Occipital lobe (tissue), 3 donors: ENCODE measurements at places on chromosomes 3 and 15. TPM values are rescaled to one million over a fixed set of nuclear protein-coding genes. Genes with fewer than 3 reads are reported as not detected.

- DNase-seq, result no peak
Measured at GRCh38 chr3:148615382-148615781, 82.3 kb upstream of the AGTR1 start.

- DNase-seq, result no peak
Measured at GRCh38 chr3:146241523-146242240, 9.2 kb downstream of the PLSCR4 start.

DNA sequence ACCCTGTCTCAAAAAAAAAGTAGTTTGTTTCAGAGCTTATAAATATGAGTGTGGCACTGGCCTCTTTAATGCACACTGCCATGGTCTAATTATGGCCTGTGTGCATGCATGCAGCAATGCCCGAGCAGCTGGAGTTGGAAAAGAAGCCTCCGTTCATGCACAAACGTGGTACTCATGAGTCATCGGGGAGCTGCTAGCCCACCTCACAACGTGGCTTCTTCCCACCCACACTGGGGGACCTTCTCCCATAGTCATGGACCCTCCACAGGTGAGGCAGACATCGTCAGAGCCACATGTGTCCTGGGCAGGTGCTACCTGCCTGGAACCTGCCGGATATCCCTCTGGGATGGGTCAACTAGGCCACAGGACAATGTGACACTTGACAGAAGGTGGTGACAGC is 66.7 kb downstream of the ATP10A start:
- DNase-seq, result no peak

DNA sequence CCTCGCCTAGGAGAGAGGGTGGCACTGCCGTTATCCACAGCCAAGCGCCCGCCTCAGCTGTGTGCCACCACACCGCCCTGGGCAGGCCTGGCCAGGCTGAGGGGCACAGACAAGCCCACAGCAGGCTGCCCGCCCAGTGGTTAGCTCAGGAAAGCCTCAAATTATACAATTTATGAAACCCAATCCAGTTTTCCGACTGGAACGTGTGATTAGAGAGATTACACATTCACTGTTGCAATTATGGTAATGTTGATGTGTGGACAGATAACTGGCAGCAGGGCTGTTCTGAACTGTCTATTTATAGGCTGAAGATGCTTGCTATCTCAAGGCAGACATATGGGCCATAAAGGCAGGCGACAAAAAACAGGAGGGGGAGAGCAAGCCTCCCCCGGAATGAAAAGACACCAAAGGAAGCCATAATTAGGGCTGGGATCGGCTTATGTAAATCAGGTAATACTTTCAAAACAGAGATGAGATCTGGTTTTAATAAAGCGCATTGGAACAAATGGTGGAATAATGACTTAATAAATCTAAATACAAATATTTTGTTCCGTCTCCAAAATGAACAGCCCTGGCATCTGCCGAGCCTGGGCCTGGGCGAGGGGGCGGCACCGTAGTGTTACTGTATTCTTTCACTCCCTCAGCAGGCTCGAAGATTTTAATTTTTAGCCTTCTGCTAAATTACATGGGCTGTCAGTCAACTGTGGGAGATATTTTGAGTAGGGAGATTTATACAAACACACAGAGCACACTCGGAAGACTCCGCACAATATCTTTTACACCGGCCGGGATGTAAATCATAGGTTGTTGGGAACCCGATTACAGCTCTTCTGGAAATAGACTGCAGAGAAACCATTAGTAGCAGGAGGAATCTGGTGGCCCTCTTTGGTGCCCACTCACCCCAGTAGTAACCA is 103.1 kb upstream of the TLE3 start:
- DNase-seq, result no peak

DNA sequence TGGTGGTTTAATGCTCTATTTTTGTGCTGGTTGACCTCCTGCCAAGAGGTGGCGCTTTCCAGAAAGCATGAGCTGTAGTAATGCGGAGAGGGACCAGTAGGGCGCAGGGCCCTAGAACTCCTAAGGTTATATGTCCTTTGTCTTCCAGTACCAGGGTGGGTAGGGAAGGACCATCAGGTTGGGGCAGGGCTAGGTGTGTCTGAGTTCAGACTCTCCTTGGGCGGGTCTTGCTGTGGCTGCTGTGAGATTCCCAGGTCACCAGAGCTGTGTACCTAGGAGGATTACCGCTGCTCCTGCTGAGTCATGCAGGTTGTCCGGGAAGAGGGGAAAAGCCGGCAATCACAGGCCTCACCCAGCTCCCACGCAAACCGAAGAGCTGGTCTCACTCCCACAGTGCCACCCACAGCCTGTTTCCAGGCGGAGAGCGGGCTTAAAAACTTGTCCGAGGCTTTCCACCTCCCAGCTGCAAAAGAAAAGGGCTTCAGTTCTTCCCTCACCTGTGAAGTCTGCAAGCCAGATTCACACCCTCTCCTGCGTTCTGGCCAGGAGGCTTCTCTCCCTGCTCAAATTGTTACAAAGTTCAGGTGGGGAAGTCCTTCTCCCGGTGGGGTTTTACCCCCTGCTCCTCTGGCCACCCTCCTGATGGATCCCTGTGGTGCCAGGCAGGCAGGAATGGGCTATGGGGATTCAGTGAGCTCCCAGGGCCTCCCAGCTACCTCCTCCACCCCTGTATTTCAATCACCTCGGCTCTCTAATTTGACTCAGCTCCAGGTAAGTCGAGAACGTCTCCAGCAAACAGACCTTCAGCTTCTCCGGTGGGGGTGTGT is 37.7 kb upstream of the BCHE start:
- DNase-seq, result no peak

Gene KNL1
- 4.7 TPM for total RNA-seq

Gene NANOGP8
- not detected for total RNA-seq

DNA sequence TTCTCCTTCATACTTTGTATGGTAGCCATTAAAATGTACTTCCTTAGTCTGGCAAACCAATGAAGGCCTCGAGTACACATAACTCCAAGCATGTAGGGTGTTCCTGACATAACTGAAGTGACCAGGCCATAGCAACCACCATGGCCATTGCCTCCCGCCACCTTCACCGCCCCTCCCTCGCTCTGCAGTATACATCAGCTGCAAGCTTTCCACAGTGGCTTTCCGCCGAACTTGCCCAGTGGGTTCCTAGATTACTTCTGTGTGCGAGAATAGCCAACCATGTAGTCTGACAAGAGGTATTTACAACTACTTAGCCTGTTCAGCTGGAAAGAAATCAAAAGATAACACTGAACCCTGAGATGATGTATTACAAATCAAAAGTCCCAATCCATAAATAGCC is 3.4 kb upstream of the CTNNB1 start:
- DNase-seq, result no peak

DNA sequence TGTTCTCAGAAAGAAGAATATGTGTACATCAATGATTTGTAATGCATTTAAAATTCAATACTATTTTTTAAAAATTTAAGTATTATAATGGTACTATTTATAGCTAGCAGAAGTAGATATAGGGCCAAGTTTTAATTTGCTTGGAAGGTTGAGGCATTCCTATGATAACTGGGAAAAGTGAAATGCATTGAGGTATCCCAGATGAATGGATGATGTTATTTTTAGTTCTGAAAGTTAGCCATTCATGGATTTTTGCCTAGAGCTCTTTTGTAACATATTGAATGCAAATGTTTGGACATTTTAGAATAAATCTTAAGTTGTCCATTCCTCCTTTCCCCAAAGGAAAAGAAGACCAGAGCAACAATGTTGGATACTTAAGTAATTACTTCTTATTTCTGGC is 47.6 kb downstream of the GAP43 start:
- DNase-seq, result no peak

- DNase-seq, result no peak
Measured at GRCh38 chr3:133448478-133449122, 48.7 kb downstream of the BFSP2 start.

DNA sequence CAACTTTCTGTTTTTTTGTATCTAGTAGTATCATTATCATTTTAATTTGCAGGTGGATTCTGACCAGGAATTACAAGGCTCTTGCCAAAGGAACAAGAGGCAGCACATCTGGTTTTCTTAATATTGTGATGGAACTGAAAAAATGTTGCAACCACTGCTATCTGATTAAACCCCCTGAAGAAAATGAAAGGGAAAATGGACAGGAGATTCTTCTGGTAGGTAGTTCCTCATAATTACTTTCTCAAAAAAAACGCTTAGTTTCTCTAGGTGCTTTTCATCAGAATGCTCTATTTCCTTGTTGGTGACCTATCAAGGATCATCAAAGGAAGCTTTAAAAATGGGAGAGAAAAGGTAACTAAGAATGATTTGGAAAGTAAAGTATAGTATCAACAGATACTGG is 71.6 kb downstream of the CHD2 start:
- DNase-seq, result no peak

GRCh38 chr3:180433152-180433551 is 168.8 kb upstream of the TTC14 start:
- DNase-seq, result no peak

DNA sequence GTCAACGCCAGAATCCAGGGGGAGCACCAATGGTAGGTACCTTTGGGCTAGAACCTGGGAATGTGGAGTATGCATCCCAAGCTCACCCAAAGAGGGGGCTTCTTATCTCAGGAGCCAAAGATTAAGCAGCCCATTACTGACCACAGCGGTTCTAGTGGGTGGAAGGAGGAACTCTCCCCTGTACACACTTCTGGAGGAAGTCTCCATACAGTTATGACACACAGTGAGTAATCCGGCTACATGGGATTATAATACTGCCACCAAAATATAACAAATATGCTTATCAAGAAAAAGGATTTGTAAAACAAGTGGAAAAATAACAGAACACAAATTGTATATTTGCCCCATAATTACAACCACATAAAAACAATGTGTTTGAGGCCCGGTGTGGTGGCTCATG is 8.4 kb downstream of the MYO1E start:
- no peak for DNase-seq

GRCh38 chr3:167851171-167851570 is 115.7 kb downstream of the SERPINI1 start:
- DNase-seq, result no peak

GRCh38 chr3:148847351-148847750 is 17.7 kb upstream of the CPA3 start:
- no peak for DNase-seq

Gene LYZL4
- total RNA-seq, result not detected

- DNase-seq, result no peak
Measured at GRCh38 chr3:169390741-169391305, 272.7 kb downstream of the MECOM start.

- peak; percentile 11 for DNase-seq
Measured at GRCh38 chr15:33737687-33738601, 230.4 kb upstream of the CHRM5 start.

DNA sequence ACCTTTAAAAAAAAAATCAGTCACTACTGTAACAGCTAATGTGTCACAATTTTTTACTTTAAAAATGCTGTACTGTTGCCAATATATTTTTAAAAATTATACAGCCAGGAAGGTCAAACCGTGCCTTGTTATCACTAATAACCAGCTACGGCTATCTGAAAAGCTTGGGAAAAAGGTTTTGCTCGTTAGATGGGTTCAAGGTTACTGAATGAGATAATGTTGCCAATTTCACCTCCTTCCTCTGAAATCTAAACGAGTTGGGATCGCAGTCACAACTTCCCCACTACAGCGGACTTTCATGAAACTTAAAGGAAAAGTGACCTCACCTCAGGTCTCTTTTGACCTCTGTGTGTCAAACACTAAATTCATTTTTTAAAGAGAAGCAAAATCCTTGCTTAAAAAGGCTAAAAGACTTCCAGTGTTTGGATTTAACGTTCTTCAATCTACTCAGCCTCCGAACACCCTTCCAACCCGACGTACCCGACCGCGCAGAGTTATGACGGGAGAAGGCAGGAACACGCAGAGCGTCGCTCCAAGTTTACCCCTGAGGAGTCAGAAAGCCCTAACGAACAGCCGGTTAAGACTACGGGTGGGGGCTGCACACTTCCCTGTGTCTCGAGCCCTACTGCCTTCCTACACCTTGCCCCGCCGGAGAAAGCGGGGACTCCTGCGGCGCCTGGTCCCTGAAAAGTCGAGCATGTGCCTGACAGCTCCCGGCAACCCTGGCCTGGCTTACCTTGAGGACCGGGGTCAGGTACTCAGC is 860 bp downstream of the ATG3 start:
- DNase-seq, result peak; percentile 55

- DNase-seq, result no peak
Measured at GRCh38 chr3:128238184-128238489, 84.9 kb downstream of the EEFSEC start.

GRCh38 chr3:194399874-194400411 is 877 bp upstream of the GP5 start:
- DNase-seq, result no peak

DNA sequence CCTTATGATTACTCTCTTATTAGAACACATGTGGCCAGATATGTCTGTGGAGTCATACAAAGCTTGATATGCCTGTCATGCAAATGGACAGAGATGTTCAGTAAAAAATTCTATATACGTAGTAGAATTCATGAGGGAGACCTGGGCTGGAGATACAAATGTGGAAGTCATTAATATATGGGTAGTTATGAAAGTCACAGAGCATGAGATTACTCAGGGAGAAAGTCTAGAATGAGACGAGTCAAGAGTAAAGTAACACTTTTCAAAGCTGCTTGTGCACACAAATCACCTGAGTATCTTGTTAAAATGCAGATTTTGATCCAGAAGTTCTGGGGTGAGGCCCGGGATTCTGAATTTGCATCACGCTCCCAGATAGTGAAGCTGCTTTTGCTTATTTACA is 28.4 kb downstream of the OXSM start:
- DNase-seq, result no peak
